ENCODE measurements at places on chromosomes 5 and 9.

- DNase-seq = no peak
Observed at GRCh38 chr5:126615286-126615685, 14.5 kb downstream of the PHAX start.

DNA sequence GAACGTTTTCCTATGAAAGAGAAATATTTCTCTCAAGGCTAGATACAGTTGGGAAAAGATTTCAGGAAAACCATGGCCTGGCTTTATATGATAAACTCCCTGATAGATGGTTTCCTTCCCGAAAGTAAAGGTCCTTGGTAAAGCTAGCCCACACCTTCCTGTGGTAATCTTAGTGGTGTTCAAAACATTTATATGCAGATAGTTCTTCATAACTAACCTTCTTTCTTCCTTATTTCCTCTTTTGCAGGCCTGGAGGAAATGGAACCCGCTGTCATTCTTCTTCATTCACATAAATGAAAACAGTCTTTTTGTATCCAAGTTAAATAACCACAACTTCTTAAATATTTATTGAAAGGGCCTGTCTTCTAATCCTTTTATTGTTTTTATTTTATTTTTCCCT lies 474.0 kb upstream of the ACTBL2 start:
- no peak for DNase-seq

GRCh38 chr5:16732356-16732755 lies 115.6 kb upstream of the RETREG1 start:
- no peak for DNase-seq

- DNase-seq = peak; percentile 67
Observed at GRCh38 chr5:14775857-14776256, 95.7 kb downstream of the ANKH start.

GRCh38 chr9:6506571-6506970 lies 93.6 kb downstream of the UHRF2 start:
- no peak for DNase-seq

DNA sequence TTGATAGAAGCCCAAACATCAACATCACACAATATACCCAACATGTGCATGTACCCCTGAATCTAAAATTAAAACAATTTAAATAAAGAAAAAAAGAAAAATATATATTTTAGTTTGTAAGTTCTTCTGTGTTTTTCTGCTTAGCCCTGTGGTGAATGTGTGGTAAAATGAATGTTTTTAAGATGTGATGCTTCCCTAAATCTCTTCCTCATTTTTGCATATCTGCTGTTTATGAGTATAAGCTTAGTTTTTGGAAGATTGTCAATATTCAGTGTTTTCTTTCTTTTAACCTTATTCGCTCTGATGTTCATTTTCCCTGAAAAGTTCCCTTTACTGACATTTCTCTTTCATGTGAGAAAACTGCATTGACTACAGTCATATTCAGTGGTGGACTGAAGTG lies 44.4 kb upstream of the DAB2 start:
- DNase-seq = no peak

- no peak for DNase-seq
Observed at GRCh38 chr9:1878811-1879210, 136.3 kb upstream of the SMARCA2 start.

- no peak for DNase-seq
Observed at GRCh38 chr5:75342836-75343235, 5.8 kb downstream of the HMGCR start.

- no peak for DNase-seq
Observed at GRCh38 chr5:142939006-142939405, 168.8 kb downstream of the ARHGAP26 start.

- DNase-seq = no peak
Observed at GRCh38 chr5:34863946-34864345, 25.0 kb downstream of the TTC23L start.

DNA sequence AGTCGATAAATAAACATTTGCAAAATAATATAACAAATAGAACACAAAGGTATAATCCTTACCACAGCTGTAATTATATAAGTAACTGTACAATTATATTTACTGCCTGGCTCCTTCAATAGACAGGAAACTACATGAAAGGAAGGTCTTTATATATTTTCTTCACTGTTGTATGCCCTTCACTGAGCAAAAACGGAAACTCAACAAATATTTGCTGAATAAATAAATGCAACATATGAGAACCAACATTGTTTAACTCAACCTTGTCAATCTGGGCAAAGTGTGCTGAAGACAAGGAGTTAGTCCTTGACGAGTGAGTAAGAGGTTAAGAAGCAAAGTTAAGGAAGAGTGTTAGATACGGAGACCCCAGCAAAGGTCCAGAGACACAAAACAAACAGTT lies 22.6 kb downstream of the PSMD5 start:
- DNase-seq = no peak

DNA sequence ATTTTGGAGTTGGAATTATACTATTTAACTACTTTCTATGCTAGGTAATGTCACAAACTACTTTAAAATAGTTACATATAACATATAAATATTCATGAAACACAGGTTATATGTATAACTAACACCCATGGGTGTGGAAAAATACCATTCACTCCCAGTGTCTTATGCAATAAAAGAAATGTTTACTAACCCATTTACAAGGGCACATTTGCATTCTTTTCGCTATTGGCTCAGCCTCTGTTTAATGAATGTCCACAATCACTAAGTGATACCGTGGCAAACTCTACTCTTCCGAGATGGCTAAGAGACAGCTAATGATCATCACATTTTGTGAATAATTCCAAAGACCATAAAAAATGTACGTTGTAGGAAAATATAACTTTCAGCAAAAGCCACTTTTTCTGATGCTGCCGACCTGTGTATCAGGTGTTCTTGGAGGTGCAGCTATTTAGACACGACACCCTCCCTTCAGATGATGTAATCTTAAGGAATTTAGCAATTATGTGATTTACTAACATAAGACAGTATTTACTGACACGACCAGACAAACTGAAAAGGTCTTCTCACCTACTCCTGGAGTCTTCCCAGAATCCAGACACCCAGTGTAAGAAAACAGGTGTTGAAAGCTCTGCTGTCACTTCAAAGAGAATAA lies 121.7 kb upstream of the FAM120A start:
- DNase-seq = peak; percentile 40

DNA sequence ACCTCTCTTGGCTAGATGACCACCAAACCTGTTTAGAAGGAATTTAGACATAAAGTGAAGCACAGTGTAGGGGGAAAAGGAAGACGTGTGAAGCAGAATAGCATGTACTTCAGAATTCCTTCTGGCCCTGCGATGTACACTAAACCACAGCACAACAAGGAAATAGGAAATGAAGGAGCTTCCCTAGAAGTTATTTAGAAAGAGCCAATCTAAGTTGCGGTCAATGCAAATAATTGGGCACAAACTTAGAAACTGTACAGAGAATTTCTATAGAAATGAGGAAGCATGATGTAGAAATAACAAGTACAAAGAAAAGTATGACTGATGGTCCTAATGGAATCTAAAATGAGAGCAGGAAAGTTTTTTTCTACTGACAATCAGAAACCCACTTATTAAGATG lies 41.5 kb downstream of the ANKRD55 start:
- no peak for DNase-seq

GRCh38 chr5:34047774-34048572 lies 5.0 kb upstream of the C1QTNF3 start:
- no peak for DNase-seq

GRCh38 chr5:4156889-4157288 lies 561.3 kb downstream of the IRX1 start:
- DNase-seq = no peak

DNA sequence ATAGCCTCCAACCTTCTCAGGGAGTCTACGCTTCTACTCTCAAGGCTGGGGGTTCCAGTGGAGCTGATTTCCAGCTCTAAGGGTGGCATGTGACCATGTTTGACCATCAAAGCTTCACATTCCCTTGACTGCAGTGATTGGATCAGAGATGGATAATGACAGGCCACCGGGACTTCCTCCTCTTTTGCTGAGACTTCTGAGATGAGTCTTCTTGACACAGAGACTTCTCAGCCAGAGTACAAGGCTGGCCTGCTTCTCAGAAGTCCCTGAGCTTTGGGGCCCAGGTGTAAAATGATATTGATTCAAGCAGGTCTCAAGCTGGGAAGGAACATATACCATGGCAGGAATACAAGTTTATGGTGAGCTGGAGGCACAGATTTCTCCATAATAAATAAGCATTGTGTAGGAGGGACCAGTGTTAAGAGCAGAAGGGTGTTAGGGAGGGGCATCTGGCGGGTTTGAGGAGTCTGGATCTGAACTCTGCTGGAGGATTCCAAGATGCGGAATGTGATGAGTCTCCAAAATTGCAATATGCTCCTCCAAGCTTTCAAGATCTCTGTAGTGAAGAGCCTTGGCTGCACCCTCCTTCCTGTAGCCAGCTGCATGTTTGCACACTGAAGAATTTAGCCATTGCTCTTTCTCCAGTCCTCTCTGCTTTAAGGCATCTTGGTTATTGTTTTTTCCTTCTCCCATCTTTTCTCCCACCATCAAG lies 41.7 kb upstream of the HSD17B4 start:
- DNase-seq = no peak

DNA sequence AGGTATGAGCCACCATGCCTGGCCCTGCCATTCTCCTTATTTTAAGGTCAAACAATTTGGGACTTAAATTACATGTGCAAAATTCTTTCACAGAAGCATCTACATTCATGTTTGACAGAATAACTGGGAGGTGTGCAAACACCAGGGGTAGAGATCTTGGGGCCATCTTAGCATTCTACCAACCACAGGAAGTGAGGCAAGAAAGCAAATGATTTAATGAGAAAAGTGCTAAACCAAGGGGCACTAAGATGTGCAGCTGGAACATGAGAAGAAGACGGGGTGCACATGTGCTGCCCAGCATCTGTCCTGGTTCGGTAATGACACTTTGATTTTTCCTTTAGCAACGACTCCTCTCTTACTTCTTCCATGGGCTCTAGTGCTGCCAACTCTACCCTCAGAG lies 1.2 kb upstream of the F12 start:
- no peak for DNase-seq

DNA sequence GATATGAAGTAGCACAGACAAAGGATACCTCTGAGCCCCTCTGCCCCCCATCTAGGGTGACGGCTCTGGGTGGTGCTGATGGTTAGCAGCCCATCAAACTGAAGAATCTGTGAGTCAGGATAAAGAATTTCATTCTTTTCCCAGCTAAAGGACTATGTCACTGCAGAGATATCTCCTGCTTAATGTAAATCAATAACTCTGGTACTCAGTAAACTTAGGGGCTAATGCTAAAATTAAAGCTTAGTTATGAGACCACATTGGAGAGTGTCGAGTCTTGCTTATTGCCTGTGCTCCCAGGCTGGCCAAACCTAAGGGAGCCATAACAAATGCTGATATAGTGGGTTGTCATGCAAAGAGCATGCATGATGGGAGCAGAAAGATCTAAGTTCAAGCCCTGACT lies 25.6 kb upstream of the ACTBL2 start:
- DNase-seq = no peak

GRCh38 chr5:135204151-135204600 lies 170.1 kb upstream of the PITX1 start:
- no peak for DNase-seq

DNA sequence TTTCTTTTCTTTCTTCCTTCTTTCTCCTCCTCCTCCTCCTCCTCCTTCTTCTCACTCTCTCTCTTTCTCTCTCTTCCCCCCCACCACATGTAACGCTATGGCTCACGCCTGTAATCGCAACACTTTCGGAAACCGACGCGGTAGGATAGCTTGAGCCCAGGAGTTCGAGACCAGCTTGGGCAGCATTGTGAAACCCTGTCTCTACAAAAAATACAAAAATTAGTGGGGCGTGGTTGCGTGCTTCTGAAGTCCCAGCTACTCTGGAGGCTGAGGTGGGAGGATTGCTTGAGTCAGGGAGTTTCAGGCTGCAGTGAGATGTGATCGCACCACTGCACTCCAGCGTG lies 736 bp upstream of the GLDC start:
- no peak for DNase-seq

- peak; percentile 64 for DNase-seq
Observed at GRCh38 chr5:139392678-139393496, 2.0 kb downstream of the PROB1 start.

DNA sequence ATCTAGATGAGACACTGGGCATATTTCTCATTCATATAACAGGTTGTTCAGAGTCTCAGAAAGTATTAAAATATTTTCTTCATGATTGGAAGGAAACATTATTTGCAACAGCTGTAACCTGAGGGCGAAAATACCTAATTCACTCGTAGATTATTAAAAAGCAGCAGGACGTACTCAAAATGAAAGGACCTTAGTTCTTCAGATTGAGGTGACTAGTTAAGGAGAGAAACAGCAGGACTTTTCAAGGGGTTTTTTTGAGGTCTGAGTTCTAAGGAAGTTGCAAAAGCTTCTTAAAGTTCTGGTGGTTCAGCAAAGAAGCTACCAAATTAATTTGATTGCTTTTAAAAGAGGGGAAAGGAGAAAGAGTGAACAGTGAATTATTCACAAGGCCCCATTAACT lies 174.9 kb downstream of the TMEM161B start:
- no peak for DNase-seq

DNA sequence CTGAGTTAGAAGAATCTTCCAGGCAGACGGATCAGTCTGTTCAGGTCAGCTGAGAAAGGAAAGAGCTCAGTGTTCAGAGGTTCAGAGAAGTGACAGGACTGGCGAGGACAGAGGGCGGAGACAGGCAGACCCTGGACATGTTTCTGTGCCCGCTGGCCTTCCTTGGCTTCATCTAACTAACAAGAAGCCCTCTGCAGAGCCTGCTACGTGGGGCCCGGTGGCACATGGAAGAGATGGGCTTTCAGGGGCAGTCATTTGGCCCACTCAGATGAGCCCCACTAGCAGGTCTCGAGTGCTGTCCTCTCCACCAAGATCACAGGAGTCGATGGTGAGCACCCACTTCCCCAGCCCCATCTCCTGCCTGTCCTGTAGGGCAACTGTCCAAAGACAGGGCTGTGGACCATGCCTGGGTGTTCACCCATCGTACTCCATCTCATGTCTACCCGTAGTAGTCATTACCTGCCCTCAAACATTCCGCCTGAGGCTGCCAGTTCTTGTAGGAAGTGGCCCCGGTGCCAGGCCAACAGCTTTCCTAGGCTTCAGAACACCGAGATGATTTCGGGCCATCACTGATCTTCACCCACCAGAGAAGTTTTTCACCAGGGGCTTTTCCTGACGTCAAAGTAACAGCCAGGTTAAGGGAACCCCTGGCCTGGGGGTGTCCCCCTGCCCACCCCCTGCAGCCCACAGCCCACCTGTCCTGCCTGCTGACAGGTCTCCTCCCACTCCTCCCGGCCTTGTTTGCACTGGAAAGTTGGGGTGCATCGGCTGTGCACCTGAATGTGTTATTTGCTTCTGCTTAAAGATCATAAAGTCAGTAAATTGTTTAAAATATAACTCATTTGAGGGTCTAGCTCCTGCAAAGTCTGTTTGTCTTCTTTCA lies 14.0 kb downstream of the IRX2 start:
- DNase-seq = no peak
